ENCODE measurements at places on chromosomes 2 and 18.

GRCh38 chr18:21820033-21820810 lies 79.6 kb downstream of the MIB1 start:
- peak; percentile 0 for DNase-seq

DNA sequence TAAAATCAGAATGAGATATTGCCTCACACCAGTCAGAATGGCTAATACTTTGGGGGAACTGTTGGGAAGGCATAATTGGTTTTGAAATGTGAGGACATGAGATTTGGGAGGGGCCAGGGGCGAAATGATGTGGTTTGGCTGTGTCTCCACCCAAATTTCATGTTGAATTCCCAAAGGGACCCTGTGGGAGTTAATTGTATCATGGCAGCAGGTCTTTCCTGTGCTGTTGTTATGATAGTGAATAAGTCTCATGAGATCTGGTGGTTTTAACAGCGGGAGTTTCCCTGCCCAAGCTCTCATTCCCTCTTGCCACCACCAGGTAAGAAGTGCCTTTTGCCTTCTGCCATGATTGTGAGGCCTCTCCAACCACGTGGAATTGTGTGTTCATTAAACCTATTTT lies 59.6 kb downstream of the CSRNP3 start:
- no peak for DNase-seq

DNA sequence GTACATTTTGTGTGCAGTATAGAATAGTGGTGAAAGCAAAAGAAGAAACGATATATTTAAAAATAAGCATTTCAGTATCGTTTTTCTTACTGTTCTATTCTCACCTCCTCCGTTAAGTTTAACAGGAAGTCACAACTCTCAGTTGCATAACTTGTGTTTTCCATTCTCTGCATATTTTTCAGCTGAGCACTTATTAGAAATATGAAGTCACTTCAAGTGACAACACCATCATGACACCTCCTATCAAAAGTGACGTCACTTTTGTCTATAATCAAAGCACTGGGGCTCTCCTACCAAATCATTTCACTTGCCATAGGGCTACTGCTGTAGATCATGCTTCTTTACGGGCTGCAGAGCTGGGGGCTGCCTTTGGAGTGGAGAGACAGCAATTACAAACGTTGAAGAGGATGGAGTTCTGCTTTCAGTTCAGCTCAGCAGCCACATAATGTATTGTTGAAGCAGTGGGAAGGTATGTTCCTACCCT lies 36.3 kb downstream of the STAT4 start:
- DNase-seq: no peak

- DNase-seq: no peak
Measured at GRCh38 chr2:187224989-187225388, 223.1 kb downstream of the CALCRL start.

GRCh38 chr2:27249891-27250651 lies 12.8 kb downstream of the SLC30A3 start:
- no peak for DNase-seq

- no peak for DNase-seq
Measured at GRCh38 chr2:217360781-217361482, 501.1 kb upstream of the TNP1 start.

DNA sequence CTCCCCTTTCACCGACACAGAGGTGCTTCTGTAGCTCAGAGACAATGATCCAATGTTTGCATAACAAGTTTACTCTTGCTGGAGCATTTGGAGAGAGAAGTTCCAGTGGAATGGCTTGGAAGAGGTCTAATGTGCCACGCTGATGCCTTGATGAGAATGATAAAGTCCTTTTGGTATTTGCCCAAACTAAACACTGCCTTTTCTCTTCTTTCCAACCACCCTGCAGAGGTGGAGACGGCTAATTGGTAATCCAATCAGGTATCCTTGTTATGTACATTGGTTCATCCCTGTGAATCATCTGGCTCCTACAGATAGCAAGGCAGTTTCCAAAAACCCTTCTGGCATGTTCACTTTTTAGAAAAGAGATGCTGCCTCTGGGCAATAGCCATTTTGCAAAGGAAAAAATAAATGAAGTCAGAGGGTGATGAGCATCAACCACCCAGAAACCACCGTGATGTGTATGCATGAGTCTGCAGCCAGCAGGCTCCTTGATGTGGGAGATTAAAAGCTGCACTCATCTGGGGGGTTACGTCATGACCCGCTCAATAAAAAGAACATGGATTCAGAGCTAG lies 40.6 kb downstream of the KIAA2012 start:
- DNase-seq: no peak

DNA sequence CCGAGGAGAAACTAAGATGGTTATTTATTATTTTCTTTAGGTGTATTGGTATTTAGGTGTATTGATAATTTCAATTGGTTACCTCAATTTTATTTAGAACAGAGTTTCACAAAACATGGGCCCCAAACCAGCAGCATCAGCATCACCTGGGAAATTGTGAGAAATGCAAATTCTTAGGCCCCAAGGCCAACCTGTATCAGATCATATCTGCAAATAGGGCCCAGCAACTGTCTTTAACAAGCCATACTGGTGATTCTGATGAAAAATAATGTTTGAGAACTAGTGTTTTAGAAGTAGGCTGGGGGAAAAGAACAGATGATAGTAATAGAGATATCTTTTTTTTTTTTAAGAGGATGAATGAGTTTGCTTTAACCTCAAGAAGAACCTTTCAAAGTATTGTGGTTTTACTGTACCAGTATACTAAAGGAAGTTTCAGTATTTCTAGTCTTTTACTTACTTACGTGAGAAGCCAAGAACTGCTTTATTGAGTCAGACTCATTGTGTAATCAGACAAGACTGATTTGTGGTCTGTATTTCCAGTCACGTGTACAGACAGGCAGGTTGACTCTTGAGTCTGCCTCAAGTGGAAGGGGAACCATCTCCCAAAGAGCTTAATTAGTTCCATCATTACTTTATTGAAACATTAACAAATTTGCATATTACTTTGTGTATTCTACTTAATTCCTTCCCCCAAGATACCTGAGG lies 60.4 kb upstream of the GAREM1 start:
- peak; percentile 83 for DNase-seq

DNA sequence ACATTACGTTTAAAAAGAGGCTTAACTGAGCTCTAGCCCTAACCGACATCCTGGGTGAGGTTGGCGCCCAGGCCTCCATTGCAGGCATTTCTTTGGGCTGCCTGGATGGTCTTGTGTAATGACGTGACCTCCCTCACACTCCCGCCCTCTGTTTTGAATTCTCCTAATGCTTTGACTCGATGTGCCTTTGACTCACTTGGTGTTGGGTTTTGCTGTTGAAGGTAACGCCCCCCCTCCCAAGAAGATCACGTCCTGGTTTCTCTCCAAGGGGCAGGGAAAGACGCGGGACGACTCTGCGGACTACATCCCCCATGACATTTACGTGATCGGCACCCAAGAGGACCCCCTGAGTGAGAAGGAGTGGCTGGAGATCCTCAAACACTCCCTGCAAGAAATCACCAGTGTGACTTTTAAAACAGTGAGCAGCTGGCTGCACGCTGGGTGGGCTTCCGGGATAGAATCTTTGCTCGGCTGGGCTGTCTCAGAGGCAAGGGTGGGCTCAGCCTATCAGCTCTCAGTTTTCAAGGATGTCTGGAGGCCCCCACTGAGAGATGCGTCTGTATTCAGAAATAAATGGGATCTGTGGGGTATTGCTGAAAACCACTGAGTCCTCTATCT lies 87.9 kb upstream of the ATG16L1 start:
- no peak for DNase-seq

- DNase-seq: no peak
Measured at GRCh38 chr2:101032084-101032776, 30.1 kb downstream of the RPL31 start.

DNA sequence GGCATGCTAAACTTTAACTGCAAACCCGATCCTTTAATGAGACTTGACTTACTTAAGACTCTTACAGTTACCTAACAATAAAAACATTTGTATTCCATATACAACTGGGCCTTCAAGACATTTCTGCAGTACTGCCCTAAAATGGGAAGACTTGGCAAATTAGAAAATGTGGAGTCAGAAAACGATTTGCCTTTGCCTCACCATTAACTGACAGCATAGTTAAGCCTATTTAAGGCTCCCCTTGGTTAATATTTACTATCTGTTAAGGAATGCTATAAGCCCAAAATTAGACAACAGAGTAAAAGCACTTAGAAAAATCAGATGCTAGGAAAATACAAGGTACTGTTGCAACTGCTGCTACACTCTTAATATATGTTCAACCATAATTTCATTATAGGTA lies 18.7 kb downstream of the TYW5 start:
- DNase-seq: no peak

- DNase-seq: no peak
Measured at GRCh38 chr2:205495819-205496218, 186.5 kb upstream of the NRP2 start.

GRCh38 chr18:24397131-24397693 lies 412 bp downstream of the OSBPL1A start:
- DNase-seq: peak; percentile 59

GRCh38 chr2:229582151-229582550 lies 132.2 kb downstream of the DNER start:
- DNase-seq: no peak

- DNase-seq: no peak
Measured at GRCh38 chr2:198186257-198186656, 381.9 kb downstream of the PLCL1 start.

- no peak for DNase-seq
Measured at GRCh38 chr2:201007584-201007998, 44.1 kb upstream of the ORC2 start.

DNA sequence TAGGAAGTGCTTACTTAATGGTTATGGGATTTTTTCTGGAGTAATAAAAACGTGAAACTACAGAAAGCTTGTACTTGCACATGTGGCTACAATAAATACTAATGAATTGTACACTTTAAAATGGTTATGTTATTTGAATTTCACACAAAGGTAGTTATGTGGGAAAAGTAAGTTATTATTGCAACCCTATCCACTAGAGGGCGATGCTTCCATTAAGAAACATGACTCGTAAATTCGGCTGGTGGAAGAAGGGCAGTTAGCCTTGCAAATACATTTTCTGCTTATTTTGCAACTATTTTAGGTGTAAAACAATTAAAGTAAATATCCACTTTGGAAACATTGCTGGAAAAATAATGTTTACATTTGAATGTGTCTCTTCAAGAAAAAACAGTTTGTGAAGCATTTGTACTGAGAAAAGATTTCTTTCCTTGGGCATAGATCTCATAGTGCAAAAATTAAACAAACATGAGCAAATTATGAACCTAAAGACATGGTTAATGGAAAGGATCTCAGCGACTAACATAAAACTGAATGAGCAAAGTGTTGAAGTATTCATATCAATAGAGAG lies 68.1 kb upstream of the CSRNP3 start:
- DNase-seq: peak; percentile 75

- no peak for DNase-seq
Measured at GRCh38 chr18:48962252-48962993, 11.7 kb upstream of the SMAD7 start.

DNA sequence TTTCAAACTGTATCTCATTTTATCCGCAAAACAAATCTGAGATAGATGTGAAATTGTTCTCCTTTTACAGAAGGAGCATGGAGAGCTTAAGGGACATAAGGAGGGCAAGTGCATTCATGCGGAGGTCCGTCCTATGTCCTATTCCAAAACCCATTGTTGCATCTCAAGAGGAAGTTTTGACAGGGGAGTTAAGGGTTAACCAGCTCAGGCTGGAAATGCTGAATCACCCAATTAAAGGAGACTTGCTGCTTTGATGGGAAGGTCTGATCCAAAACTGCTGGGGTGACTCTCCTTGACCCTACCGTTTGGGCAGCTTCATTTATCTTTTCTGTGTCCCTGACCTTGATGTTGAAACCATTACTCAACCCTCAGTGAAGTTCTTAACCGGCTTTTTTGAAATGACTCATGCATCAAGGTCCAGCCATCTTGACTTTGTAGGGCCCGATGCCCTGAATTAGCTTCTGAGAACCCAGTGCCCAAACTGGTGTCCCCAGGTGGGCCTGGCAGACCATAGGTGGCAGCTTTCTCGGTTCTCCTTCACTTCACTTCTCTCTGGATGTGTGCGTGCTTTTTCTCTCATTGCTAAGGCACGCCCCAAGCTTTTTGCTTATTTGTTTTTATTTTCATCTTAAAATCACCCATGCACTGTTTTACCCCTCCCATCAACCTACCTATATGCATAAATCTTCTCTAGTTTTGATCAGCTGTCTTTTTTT lies 15.9 kb upstream of the TXNDC2 start:
- DNase-seq: no peak

GRCh38 chr2:66697366-66697765 lies 262.4 kb downstream of the MEIS1 start:
- DNase-seq: no peak

DNA sequence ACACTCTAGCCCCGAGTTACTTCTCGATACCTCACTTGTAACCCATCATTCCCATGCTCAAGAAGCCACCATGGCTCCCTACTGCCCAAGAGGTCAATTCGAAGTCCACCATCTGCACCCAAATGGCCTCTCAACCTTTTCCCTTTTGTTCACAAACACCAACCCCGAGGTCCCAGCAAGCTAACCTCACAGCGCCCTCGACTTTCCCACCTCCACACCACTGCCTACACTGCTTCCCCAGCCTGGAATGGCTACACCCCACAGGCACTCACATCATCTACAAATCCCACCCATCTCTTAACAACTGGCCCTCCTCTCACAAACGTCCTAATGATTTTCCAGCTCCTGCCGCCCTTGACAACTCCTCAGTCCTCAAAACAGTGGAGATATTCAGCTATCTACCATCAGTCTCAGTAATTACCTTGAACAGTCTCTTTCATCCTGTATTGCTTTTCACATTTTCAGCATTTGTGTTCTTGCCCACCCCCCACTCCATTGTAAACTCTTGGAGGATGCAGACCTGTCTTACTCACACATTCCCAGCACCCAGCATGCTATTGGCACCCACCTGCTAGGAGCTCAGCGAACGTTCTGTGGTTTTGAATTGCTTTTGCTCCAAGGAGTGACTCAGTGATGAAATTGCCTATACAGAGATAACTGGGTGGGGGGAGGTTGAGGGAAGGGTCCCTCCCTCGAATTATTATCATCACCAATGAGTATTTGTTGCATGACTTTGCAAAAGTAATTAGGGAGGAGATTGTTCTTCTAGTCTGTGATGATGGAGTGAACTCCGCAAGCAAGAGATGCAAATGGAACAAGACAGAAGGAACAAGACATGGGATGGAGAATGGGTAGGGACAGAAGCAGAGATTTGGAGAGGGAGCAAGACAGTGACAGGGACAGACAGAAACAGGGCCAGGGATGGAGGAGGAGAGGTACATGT lies 106.8 kb downstream of the CYP26B1 start:
- no peak for DNase-seq

- no peak for DNase-seq
Measured at GRCh38 chr2:84906108-84906899, 848 bp downstream of the TMSB10 start.

- DNase-seq: no peak
Measured at GRCh38 chr18:10462597-10462996, 8.2 kb downstream of the APCDD1 start.

DNA sequence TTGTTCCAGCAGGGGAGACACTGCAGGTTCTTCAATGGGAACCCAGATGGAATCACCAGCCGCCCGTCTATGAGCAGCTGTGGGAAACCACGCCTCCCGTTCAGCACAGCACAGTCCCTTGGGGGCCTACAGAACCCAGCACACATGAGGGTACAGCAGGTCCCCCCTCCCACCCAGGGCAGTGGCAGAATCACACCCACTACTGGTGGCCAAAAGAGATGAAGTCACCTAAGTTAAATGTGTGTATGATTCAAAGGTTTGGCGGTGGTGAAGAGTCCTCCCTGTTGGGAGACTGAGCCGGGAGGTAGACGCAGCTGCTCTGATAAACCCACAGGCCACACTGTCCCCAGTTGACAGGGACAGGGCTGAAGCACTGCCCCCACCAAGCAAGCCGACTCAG lies 44.3 kb downstream of the L3MBTL4 start:
- no peak for DNase-seq

All from NCI-H1436 (cell line).